LHCN-M2 (cell line): ENCODE measurements at places on chromosomes 5 and 9. TPM values are rescaled to one million over a fixed set of nuclear protein-coding genes. Genes with fewer than 3 reads are reported as not detected.

Gene ARHGEF28
- 85.6 and 90.0 TPM in 2 replicates for total RNA-seq

Gene LCN15
- not detected in 2 replicates for total RNA-seq

Gene TAF11L5
- total RNA-seq, result not detected in 2 replicates

Gene IRX1
- not detected in 2 replicates for total RNA-seq

Gene DMRTA1
- 2.4 and 4.2 TPM in 2 replicates for total RNA-seq

Gene LECT2
- not detected in 2 replicates for total RNA-seq

Gene TLX3
- total RNA-seq, result not detected in 2 replicates

Gene HTR1A
- total RNA-seq, result not detected in 2 replicates

Gene CA9
- total RNA-seq, result 2.4 and 3.8 TPM in 2 replicates

Gene ECM2
- total RNA-seq, result 0.38 and 0.92 TPM in 2 replicates

Gene PCDHB5
- 0.63 and 1.1 TPM in 2 replicates for total RNA-seq

Gene PPIC
- total RNA-seq, result 17.2 and 20.3 TPM in 2 replicates

Gene IL31RA
- total RNA-seq, result 0.90 and 1.4 TPM in 2 replicates

Gene GTF3C4
- total RNA-seq, result 14.5 and 15.3 TPM in 2 replicates

Gene NTRK2
- not detected in 2 replicates for total RNA-seq

Gene NR2F1-AS1
- 10.4 and 10.8 TPM in 2 replicates for total RNA-seq
